ENCODE measurements at places on chromosomes 12 and 14.
A peak's percentile ranks its signal among the peaks of the same experiment; 100 is the strongest.

GRCh38 chr14:68027276-68027675 is 207.7 kb downstream of the RAD51B start:
- DNase-seq = no peak

- peak; percentile 76 for DNase-seq
Measured at GRCh38 chr12:119989731-119990381, 820 bp downstream of the BICDL1 start.

- no peak for DNase-seq
Measured at GRCh38 chr14:68335312-68335711, 457.6 kb downstream of the ZFP36L1 start.

GRCh38 chr12:31362759-31363415 is 36.9 kb upstream of the SINHCAF start:
- DNase-seq = peak; percentile 6

- DNase-seq = no peak
Measured at GRCh38 chr12:40668099-40668529, 24.1 kb upstream of the CNTN1 start.

- DNase-seq = peak; percentile 38
Measured at GRCh38 chr14:44962334-44963043, 499 bp downstream of the TOGARAM1 start.

- DNase-seq = no peak
Measured at GRCh38 chr12:38392554-38393144, 76.1 kb downstream of the ALG10B start.

GRCh38 chr12:106711316-106711715 is 63.2 kb upstream of the RIC8B start:
- no peak for DNase-seq

DNA sequence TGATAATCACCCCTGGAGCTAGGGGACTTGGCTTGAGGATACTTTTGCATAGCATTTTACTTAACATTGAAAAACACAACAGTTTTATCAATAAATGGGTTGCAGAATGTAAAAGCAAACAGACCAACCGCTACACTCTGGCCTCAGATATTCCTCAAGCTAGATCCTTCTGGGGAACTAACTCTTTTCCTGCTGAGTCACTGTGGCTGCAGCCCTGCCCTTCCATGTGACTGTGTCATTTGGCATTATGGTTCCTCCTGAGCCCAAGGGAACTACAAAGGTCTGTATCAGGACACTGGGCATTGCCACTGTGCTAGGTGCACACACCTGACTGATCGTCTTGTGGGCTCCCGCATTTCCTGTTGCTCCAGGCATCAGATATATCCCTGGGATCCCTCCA is 56.6 kb downstream of the TTC9 start:
- no peak for DNase-seq

- peak; percentile 13 for DNase-seq
Measured at GRCh38 chr12:52865090-52865944, 16.5 kb upstream of the KRT78 start.

- DNase-seq = no peak
Measured at GRCh38 chr12:78829690-78830089, 34.9 kb upstream of the SYT1 start.

DNA sequence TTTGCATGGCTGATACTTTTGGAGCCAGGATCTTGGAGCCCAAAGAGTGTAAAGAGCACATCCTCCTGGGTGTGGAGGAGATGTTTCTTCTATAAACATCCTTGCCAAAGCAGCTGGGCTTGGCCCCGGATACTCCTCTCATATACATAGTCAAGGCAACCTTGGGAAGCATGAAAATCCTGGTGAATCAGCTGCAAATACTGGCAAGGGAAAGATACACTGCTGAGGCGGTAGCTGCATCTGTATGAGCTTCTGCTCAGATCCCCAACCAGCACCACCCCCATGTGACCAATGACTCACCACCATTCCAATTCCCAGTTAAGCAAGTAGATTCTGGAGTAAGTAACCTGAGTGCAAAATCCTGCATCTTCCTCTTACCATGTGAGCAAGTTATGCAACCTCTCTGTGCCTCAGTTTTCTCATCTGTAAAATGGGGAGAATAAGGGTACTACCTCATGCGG is 567.4 kb downstream of the MED13L start:
- no peak for DNase-seq

DNA sequence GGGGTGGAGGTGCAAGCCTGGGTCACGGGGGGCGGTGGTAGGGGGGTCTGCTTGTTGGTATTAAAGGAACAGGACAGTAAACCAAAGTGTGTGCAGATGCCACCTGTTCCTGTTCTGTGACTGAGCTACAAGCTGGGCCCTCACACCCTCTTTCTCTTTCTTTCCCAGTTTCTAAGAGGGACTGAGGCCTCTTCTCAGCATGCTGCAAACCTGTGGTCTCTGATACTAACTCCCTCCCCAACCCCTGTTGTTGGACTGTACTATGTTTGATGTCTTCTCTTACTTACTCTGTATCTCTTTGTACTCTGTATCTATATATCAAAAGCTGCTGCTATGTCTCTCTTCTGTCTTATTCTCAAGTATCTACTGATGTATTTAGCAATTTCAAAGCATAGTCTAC is 6.9 kb upstream of the PIP4K2C start:
- no peak for DNase-seq

- no peak for DNase-seq
Measured at GRCh38 chr14:83120187-83120586, 1586.5 kb upstream of the SEL1L start.

DNA sequence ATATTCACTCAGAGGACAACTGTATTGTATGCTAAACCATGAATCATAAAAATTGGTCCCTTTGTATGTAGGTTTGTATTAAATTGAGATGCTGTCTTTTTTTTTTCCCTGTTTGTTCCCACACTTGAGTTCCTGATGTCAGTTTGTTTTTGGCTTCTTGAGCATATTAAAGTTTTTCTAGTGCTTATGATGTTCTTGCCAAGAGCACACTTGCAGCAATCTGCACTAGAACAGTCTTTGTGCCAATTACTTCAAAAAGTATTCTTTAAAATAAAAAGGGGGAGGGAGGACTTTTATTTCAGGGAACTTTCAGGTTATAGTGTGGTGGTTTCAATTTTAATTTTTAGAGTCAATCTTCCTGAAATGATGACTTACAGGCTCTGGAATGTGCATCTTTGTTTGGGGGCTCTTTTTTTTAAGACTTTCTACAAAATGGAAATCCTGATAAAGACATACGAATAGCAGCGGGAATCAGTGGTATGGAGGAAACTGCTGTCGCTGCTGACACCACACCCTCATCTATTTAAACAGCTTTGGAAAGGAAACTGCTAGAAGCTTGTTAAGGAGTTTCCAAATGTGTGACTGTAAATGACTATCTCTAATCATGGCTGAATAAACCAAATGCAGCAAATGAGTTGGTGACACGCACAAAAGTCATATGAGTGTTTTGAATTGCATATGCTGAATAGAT is 188.6 kb downstream of the EGLN3 start:
- DNase-seq = no peak

DNA sequence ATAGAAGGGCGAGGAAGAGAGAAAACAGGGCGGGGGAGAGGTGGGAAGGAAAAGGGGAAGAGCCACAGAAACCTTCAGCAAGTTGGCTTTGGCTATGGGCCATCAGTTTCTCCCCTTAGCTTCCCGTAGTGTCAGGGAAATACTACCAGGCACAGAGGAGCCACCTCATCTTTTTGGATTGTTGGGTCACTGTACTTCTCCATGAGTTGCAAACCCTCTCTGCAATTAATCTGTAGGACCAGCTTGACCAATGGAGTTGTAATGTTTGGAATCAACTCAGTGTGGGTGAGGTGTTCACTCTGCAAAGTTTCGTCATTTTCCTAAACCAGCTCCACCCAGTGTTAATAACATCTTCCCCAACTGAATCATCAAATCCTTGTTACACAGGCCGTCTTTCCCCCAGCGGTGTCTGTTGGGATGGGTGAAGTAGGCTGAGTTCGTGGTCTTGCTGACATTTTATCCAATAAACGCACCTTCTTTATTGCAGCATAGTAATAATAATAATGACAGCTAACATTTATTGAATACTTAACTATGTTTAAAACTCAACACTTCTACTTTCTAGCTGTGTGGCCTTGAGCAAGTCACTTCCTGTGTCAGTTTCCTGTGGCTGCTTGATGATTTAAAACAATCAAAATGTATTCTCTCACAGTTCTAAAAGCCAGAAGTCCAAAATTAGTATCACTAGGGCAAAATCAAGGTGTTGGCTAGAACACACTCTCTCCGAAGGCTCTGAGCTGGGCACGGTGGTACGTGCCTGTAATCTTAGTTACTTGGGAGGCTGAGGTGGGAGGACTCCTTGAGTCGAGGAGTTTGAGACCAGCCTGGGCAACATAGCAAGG is 8.1 kb upstream of the GLTP start:
- peak; percentile 26 for DNase-seq

DNA sequence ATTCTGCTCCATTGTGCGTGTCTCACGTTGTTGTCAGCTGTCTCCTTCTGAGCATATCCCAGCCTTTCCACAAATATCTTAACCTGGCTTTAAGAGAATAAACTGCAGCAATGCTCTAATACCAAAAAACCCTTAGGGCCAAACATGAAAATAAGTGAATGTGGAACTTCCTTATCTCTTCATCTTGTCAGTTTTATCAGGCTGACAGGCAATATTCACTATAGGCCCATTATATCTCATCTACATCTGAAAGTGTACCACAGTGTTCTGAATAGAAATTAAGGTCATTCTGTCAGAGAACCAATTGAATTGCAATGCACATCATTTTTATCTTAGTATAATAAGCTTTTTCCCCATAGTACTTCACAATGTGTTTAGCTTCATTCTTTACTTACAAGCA is 933.1 kb upstream of the FBXO33 start:
- no peak for DNase-seq

DNA sequence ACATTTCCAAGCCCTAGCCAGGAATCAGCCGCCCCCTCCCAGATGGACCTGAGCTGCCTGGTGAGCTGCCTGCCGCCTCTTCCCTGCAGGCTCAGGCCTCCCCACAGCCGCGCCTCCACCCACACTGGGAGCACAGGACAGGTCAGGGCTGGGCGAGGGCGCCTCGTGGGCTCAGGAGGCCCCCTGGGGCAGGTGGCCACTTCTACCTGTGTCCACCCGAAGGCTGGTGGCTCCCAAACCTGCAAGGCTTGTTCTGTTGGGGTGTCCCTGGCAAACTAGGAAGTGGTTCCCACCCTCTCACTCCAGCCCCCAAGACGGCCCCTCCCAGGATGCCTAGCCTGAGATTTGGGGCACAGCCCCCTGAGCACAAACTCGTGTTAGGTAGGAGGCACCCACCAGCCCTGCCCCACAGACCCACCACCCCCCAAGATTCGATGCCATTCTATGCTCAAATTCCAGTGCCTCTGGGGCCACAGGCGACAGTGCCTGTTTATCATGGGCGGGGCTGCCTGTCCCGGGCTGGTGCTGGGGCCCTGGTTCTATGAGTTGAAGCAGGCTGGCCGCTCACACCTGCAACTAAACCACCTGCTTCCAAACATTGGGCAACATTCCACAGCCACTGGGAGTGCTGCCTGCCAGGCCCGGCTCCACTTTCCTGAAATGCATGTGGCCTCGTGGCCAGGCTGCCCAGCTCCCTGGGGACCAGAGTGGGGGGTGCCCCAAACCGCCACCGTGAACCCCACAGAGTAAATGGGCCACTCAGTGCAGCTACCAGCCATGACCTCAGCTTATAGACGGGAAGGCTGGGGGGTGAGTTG is 6.8 kb downstream of the MMP17 start:
- no peak for DNase-seq

- no peak for DNase-seq
Measured at GRCh38 chr12:123744836-123745235, 17.3 kb upstream of the DNAH10 start.

- DNase-seq = no peak
Measured at GRCh38 chr12:89278169-89278568, 74.1 kb downstream of the DUSP6 start.

DNA sequence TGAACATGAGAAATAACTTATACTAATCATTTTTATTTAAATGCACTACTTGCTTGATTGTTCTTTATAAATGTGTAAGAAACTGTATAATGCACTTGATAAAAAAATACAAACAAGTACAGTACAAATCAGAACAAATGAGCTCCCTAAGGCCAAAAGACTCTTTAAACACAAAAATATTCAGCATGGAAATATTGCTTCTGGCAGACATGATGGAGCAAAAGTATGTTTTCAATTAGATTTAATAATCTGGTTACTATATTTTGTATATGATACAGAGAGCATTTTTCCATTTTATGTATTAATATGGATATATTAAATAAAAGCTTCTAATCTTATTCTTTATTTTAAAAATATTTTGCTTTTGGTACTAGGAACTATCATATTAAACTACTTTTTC is 800.2 kb upstream of the LRFN5 start:
- no peak for DNase-seq

- DNase-seq = no peak
Measured at GRCh38 chr14:64556526-64556925, 6.8 kb downstream of the PPP1R36 start.

DNA sequence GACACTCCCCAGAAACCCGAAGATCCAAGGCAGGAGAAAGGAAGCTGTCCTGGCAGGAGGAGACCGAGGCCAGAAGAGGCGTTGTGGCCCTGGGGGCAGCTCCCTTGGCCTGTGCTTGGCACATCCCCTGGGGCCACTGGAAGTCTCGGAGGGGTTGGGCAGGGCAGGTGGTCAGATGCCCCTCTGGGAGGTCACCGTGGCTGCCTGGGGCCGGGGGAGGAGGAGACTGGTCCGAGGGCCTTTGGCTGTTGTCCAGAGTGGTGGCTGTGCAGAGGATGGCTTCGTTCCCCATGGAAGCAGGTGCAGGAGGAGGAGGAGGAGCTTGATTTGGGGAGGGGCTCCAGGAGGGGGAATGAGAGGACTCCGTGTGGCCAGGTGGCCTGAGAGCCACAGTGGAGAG is 3.3 kb upstream of the NUDT14 start:
- DNase-seq = no peak

GRCh38 chr12:34598352-34598827 is 576.1 kb downstream of the ALG10 start:
- DNase-seq = no peak

DNA sequence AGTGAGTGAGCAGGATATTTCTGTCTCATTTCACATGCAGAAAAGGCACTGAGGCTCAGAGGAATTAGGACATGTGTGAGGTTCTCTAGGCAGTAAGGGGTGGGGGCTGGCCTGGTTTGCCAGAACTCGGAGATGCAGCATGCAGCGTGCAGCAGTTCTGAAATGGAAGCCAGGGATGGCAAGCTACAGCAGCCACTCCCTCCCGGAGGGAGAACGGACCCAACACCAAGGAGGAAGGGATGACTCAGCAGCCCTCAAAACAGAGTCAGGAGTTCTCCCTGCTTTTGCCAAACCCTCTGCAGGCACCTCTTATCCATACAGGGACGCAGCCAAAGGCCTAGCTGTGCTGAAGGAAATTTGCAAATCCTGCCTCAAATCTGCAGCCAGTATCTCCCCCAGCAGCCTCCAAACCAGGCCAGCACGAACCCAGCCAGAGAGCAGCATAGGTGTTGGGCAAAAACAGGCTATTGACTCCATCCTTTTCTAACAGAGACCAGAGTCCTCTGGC is 10.3 kb upstream of the SERPINA3 start:
- DNase-seq = no peak

- DNase-seq = no peak
Measured at GRCh38 chr12:3127832-3128231, 50.7 kb downstream of the TSPAN9 start.

DNA sequence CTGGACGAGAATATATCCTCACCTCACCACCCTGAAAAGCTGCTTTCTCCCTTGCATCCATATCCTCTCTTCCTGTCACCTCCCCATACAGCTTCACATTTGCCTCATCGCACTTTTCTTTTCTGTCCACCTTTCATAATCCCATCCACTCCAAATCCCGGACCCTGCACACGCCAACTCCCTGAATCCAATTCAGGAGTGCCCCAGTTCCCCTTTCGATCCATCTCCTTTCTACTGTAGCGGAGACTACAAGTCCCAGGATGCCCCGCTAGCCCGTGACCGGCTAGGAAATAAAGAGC is 2.5 kb downstream of the TMEM253 start:
- no peak for DNase-seq
